ENCODE measurements at places on chromosomes 16 and 17. TPM values are rescaled to one million over a fixed set of nuclear protein-coding genes. Genes with fewer than 3 reads are reported as not detected.

Gene KRT33A
- total RNA-seq: not detected

Gene TOX3
- 0.66 TPM for total RNA-seq

Gene WNT3
- total RNA-seq: 3.8 TPM

Gene ASIC2
- 2.9 TPM for total RNA-seq

Gene CHAD
- total RNA-seq: not detected

Gene KIF19
- total RNA-seq: not detected

Gene CD300LB
- not detected for total RNA-seq

Gene ASPHD1
- 30.1 TPM for total RNA-seq

Gene KRT9
- total RNA-seq: not detected

Gene CUEDC1
- total RNA-seq: 47.6 TPM

Gene ZNF778
- 10.1 TPM for total RNA-seq

Gene SCN4A
- total RNA-seq: 0.18 TPM

Gene WNT9B
- not detected for total RNA-seq

Gene TTLL6
- total RNA-seq: 0.76 TPM

Gene NT5M
- total RNA-seq: 10.1 TPM

Gene ITGB4
- 55.6 TPM for total RNA-seq

Gene FOXK2
- 48.5 TPM for total RNA-seq

Gene LHX1
- 2.6 TPM for total RNA-seq

Gene PRR35
- 0.13 TPM for total RNA-seq

Gene PRM1
- not detected for total RNA-seq

Gene KRT36
- total RNA-seq: not detected

Gene CCL8
- total RNA-seq: not detected

Gene TPSG1
- total RNA-seq: not detected

Data from A549 treated with RU486 at 1 μM for 4 hours (cell line).